ENCODE measurements at places on chromosomes 7 and 10. TPM values are rescaled to one million over a fixed set of nuclear protein-coding genes. Genes with fewer than 3 reads are reported as not detected.

- no peak for DNase-seq
These were observed at the start of gene WDR86 for GRCh38 chr7:151409667-151410404. Gene WDR86, minus strand, starts transcription at chr7:151410038. Its CDS starts 449 bp downstream, at chr7:151409589.

DNA sequence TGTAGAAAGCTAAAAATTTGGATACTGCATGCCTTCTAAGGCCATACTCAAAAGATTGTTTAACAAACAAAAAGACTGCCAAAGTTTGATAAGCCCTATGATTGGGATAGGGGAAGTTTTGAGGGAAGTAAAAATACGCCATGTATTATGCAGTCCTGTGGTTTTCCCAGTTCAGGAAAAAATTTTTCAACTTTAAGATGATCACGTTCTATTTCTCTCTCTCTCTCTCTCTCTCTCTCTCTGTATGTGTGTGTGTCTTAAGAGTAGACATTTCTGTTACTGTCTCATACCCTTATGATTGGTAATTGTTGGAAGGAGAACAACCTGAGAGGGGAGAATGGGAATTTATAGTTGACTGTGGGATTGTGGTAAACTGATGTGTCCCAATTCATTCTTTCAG, 69.1 kb upstream of the CYP26C1 start:
- no peak for DNase-seq

GRCh38 chr10:29841724-29842649, 207.2 kb upstream of the SVIL start:
- DNase-seq: peak; percentile 64

DNA sequence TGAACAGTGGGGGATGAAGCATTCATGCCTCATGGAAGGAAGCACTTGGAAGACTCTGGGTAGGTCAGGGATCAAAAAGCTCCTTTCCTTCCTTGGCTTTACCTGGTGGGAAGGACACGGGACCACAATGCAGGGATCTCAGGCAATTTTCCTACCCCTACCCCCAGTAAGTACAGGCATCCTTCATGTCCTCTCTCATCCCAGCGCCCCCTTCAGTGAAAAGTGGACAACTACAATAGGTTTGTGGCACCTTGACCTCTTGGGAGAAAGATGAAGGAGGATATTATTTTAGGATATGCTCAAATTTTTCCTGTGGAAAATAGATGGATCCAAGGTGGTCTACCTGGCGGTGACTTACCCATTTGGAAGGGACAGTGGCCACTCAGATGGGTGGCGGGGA, 16.5 kb downstream of the AFAP1L2 start:
- DNase-seq: no peak

- DNase-seq: no peak
These were observed 282.0 kb upstream of the ETV1 start for GRCh38 chr7:14271441-14271840.

Gene HOXA11
- 3.7 TPM for total RNA-seq

GRCh38 chr10:785089-785860, 95.8 kb upstream of the DIP2C start:
- no peak for DNase-seq

DNA sequence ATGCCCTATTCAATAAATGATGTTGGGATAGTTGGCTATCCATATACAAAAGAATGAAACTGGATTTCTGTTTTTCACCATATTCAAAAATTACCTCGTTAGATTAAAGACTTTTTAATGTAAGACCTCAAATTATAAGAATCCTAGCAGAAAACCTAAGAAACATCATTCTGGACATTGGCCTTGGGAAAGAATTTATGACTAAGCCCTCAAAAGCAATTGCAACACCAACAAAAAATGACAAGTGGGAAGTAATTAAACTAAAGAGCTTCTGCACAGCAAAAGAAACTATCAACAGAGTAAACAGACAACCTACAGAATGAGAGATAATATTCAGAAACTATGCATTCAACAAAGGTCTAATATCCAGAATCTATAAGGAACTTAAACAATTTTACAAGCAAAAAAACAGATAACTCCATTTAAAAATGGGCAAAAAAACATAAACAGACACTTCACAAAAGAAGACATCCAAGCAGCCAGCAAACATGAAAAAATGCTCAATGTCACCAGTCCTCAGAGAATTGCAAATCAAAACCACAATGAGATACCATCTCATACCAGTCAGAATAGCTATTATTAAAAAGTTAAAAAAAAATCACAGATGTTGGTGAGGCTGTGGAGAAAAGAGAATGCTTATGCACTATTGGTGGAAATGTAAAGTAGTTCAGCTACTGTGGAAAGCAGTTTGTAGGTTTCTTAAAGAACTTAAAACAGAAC, 309.8 kb downstream of the AHR start:
- DNase-seq: no peak

- DNase-seq: no peak
These were observed 58.2 kb downstream of the GRM8 start for GRCh38 chr7:127194571-127194970.

- no peak for DNase-seq
These were observed 110.9 kb downstream of the MAPK8 start for GRCh38 chr10:48417374-48417773.

Gene SP8
- total RNA-seq: not detected

- no peak for DNase-seq
These were observed 483.8 kb downstream of the TFEC start for GRCh38 chr7:115546790-115547189.

Gene COBL
- total RNA-seq: 1.6 TPM

GRCh38 chr7:1925349-1925748, 255.3 kb downstream of the ELFN1 start:
- DNase-seq: no peak

Gene SPDYE2B
- total RNA-seq: not detected

DNA sequence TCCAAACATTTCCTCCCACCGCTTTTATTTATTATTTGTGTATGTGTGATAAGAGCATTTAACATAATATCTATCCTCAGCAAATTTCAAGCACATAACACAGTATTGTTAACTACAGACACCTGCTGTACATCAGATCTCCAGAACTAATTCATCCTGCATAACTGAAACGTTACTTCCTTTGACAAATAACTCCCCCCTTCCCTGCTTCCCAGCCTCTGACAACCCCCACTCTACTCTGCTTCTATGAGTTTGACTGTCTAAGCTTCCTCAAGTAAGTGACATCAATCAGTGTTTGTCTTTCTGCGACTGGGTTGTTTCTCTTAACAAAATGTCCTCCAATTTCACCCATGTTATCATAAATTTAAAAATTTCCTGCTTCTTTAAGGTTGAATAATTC, 22.1 kb downstream of the C10orf71 start:
- no peak for DNase-seq

Gene PCLO
- 0.78 TPM for total RNA-seq

Gene GALNT17
- total RNA-seq: 17.6 TPM

DNA sequence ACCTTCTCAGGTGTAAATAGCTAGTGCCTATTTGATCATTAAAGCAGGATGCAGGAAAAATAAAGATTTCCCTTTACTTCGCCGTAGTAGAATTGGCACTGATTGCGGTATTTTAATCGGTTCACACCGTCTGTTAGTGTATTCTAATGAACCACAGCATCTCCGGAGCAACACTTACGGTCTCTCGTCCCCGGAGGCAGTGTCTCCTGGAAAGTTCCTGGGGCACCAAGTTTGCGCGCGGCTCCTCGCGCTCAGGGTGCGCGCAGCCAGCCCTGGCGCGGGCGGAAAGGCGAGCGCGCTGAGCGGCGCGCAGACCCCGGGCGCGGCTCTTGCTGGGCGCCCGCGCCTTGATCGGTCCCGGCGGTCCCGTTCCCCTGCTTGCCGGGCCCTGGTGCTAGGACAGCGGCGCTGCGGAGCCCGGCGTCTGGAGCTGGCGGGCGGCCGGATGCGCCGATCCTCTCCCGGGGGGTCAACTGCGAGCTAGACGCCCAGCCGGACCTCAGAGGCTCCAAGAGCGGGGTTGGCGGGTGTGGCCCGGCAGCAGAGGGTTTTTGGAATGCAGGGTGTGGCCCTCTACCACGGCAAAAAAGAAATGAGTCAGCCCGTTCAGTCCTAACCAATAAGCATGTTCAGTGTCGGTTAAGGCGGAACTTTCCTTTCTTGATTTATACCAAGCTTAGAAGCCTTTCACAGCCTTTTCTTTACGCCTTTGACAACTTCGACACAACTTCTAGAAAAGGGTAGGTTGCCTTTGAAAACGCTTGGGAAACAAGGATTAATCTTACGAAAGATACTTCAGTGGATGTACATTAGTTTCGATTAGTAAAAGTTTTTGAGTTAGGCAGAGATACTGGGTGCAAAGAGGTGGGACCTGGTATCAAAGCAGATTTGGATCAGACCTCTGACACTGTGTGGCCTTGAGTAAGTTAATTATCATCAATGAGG, 166.8 kb upstream of the ASAH2 start:
- DNase-seq: peak; percentile 13

DNA sequence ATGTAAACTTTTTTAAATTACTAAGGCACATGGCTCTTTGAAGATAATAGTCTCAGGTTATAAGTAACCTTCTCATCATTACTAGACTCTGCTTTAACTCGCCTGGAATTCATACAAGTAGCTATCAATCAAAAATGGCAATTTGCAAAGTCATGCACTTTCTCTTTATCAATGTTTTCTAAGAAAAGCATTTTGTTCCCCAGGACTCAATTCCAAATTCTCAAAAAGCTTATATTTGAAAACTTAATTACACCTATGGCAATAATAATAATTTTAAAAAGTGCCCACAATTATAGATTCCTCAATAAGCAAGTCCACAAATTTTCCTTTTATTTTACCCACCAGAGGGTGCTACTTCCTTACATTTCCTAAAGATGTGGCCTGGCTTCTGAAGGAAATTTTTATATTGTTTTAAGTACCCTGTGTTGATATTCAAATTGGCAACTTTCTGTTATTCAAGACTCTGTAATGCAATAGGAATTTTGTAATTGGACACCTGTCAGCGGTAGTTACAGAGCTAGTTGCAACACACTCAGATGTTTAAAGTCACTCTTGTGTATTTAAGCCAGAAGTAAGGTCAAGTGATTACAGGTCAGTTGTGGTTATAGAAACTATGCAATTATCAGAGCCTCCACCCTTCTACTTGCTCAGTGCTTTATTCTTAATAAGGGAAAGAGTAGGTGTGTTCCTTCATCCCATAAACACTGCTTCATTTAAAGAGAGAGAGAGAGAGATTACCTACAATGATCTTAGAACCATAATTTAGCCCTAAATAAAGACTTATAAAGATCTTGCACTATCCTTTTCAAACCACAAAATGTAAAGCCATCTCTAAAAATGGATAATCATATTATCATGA, 47.1 kb upstream of the HYAL4 start:
- DNase-seq: no peak

DNA sequence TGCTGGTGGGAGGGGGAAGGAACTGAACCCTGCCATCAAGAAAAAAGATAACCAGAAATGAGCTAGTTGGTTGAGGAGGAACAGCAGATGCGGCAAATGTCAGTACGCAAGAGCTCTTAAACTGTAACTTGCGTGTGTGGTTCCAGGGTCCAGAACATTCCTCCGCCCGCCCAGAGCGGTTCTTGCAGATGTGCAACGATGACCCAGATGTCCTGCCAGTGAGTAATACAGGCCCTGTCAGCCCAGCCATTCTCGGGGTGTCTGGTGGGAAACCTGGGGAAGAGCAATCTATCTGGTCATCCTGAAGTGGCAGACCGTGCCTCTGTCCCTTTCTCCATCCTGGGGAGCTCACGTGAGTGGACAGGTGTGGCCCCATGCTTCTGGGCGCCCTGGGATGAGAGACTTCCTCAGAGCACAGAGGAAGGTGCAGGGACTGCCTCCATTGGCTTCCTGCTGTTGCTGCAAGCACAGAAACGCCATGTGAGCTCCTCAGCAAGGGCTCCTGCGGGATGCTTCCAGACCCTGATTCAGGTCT, 50.5 kb upstream of the ZMIZ2 start:
- DNase-seq: no peak

Gene ZFYVE27
- total RNA-seq: 25.5 TPM

GRCh38 chr10:60351191-60351853, 38.4 kb downstream of the ANK3 start:
- no peak for DNase-seq

- no peak for DNase-seq
These were observed 84.2 kb upstream of the DIP2C start for GRCh38 chr10:773562-774161.

DNA sequence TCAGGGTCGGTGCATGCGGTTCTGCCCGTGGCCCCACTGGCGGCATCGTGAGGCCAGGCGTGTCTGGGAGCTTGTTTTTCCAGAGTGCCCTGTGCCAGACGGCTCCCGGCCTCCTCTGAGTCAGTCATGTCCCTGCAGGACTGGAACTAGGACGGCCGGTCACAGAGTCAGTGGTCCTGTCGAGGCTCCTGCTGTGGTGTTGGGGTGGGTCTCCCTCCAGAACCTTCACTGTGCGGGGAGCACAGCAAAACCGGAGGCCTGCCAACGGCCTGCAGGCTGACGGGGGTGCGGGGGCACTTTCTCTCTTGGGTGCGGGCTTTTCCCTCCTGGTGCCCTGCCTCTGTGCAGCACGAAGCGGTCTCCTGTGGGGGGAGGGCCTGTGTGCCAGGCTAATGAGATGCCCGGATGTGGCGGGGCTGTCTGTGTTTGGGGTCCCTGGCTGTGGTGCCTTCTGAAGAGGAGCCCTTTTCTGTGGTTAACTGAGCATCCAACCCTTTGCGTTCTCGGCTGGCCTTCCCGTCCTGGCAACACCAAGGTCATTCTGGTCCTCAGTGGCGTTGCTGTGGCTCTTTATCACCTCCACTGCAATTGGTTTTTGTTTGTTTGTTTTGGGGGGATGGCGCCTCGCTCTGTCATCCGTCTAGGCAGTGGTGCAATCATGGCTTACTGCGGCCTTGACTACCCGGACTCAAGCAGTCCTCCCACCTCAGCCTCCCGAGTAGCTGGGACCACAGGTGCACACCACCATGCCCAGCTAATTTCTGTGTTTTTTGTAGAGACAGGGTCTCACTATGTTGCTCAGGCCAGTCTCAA, 8.0 kb downstream of the GET4 start:
- no peak for DNase-seq

DNA sequence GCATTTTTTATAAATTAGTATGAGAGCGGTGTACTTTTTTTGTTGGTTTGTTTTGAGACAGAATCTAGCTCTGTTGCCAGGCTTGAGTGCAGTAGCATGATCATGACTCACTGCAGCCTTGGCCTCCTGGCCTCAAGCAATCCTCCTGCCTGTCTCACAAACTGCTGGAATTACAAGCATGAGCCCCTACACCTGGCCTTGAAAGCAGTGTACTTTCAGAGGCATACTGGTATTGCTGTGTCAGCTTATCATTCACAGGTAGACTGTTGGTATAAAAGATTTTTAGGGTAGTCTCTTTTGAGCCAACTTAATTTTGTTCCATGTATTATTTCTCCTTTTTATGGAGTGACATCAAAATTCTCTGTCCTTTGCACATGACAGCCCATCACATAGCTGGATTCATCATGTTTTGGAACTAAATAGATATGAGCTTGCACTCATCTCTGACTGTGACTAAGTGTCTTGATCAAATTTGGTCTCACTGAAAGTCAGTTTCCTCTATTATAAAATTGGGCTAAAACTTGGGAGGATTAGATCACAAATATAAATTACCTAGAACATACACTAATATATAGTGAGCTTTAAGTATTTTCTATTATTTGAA, 12.4 kb downstream of the GNAT3 start:
- DNase-seq: no peak

- no peak for DNase-seq
These were observed 149.2 kb downstream of the C1GALT1 start for GRCh38 chr7:7331523-7331922.

GRCh38 chr7:84384417-84384816, 189.8 kb upstream of the SEMA3A start:
- no peak for DNase-seq

- DNase-seq: no peak
These were observed 10.5 kb downstream of the CPVL start for GRCh38 chr7:29135846-29136245.

- DNase-seq: no peak
These were observed 101.9 kb upstream of the ARHGAP21 start for GRCh38 chr10:24825551-24825950.

Gene CABCOCO1
- not detected for total RNA-seq
